ENCODE measurements at places on chromosomes 1 and 21. TPM values are rescaled to one million over a fixed set of nuclear protein-coding genes. Genes with fewer than 3 reads are reported as not detected.

SLC44A3 gene
- 6.4 TPM for polyA plus RNA-seq

NBPF10 gene
- 2.3 TPM for polyA plus RNA-seq

- no peak overlapping the region for H3K4me3 ChIP-seq
- DNase-seq, result no peak
- no peaks in the 10 kb centered on the region for H3K27me3 ChIP-seq
- no peaks in the 10 kb centered on the region for H3K36me3 ChIP-seq
- H3K27ac ChIP-seq, result no peak overlapping the region
Measured at GRCh38 chr1:92820551-92820950, 11.3 kb upstream of the RPL5 start.

- no peak overlapping the region for H3K27ac ChIP-seq
- H3K36me3 ChIP-seq, result no peaks in the 10 kb centered on the region
- no peak for DNase-seq
- H3K4me3 ChIP-seq, result no peak overlapping the region
- H3K4me1 ChIP-seq, result no peaks in the 10 kb centered on the region
Measured at GRCh38 chr1:208923946-208924720, 659.4 kb upstream of the CAMK1G start.

AMY1A gene
- polyA plus RNA-seq, result 1.1 TPM

SH3D21 gene
- 14.9 TPM for polyA plus RNA-seq

- H3K36me3 ChIP-seq, result no peaks in the 10 kb centered on the region
- H3K4me3 ChIP-seq, result peak overlapping the region; percentile 70
- no peaks in the 10 kb centered on the region for H3K27me3 ChIP-seq
Measured at GRCh38 chr1:28518000-28518744, 12.3 kb downstream of the RCC1 start.

DNA sequence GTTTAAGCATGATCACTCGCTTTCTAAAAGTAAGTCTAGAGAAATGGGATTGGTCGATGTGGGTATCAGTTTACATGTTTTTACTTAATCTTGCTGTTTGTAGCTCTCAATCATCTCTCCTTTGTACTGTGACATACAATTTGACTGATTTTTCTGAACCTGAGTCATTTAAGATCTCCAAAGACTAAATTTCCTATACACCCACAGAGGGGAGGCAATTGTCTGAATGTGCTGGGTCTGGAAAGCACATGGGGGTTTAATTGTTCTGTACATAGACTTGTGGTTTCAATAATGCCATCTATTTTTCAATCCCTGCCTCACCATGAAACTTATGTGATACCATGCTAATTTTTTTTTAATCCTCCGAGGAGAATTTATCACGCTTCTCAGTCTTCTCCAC, 65.8 kb downstream of the USP25 start:
- no peaks in the 10 kb centered on the region for H3K4me1 ChIP-seq
- H3K36me3 ChIP-seq, result no peaks in the 10 kb centered on the region
- no peak for DNase-seq
- no peak overlapping the region for H3K27ac ChIP-seq

- peak; percentile 33 for DNase-seq
- no peaks in the 10 kb centered on the region for H3K36me3 ChIP-seq
- peak overlapping the region; percentile 96 for H3K27ac ChIP-seq
- H3K4me3 ChIP-seq, result peak overlapping the region; percentile 66
Measured at GRCh38 chr1:40980453-40981121, 1.1 kb downstream of the CTPS1 start.

- no peaks in the 10 kb centered on the region for H3K4me1 ChIP-seq
- H3K36me3 ChIP-seq, result no peaks in the 10 kb centered on the region
- no peaks in the 10 kb centered on the region for H3K27me3 ChIP-seq
Measured at GRCh38 chr1:34711485-34711884, 43.4 kb upstream of the GJB5 start.

DNA sequence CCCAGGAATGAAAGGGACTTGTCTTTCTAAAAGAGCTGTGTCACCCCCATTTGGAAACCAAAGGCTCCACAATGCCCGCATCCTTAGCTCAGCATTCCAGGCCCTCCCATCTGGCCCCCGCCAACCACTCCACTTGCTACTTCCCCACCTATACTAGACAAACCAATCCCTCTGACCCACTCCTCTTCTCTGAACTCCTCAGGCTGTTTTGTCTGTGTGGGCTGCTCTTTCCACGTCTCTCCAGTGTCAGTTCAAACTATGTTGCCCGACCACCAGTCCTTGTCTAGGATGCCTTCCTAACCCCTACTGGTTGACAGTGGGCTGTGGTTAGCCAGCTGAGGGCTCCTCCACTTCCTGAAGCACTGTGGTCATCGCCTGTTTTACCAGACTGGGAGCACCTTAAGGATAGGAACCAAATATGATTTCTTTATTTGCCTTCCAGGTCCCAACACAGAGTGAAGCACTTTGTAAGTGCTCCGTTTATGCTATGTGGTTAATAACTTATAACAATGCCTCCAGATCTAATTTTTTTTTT, 8.1 kb upstream of the COA7 start:
- H3K4me3 ChIP-seq, result no peak overlapping the region
- no peak for DNase-seq
- H3K27ac ChIP-seq, result no peak overlapping the region
- no peaks in the 10 kb centered on the region for H3K36me3 ChIP-seq
- H3K27me3 ChIP-seq, result no peaks in the 10 kb centered on the region

DNA sequence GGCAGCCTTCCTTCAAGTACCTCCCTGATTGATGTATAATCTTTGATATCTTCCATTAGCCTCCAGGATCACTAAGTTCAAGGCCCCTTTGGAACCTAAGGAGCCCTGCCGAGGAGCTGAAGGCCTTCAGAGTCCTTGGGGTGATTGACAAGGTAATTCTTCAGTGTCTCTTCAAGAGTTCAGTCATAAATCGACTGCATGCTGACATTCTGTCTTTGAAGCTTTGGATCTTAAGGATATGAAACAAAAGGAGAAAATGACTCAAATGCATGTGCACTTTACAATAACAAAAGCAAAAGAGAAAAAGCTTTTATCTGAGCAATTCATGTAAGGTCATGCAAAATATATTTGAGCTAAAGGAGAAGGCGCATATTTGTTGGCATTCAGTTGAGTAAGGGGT, 125.3 kb downstream of the RPS6KC1 start:
- H3K4me1 ChIP-seq, result no peaks in the 10 kb centered on the region
- DNase-seq, result no peak
- no peak overlapping the region for H3K4me3 ChIP-seq
- no peaks in the 10 kb centered on the region for H3K36me3 ChIP-seq

PTPRC gene
- polyA plus RNA-seq, result 10.8 TPM

DNA sequence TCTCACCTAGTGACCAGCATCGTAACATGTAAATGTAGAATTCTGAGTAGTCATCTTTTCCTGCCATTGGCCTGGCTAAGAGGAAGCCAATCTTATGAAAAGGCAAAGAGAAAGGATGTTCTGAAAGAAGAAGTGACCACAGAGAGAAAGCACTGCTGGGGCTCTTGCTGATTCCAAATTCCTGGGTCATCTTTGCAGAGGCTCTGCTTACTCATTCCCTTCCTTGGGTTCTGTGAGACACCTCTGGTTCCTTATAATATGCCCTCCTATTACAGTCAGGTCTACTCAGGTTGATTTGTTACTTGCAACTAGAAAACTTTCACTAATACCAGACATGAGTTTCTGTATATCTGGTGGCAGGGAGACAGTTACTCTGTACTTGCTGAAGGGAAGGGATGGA, 198.8 kb upstream of the C8B start:
- DNase-seq, result no peak
- H3K4me1 ChIP-seq, result no peaks in the 10 kb centered on the region
- no peak overlapping the region for H3K27ac ChIP-seq
- no peaks in the 10 kb centered on the region for H3K27me3 ChIP-seq
- H3K4me3 ChIP-seq, result no peak overlapping the region

- peaks cover 15% of the 10 kb centered on the region for H3K4me1 ChIP-seq
- H3K36me3 ChIP-seq, result no peaks in the 10 kb centered on the region
- H3K4me3 ChIP-seq, result peak overlapping the region; percentile 39
- no peaks in the 10 kb centered on the region for H3K27me3 ChIP-seq
- no peak overlapping the region for H3K27ac ChIP-seq
- DNase-seq, result no peak
Measured at GRCh38 chr1:43935711-43936427, 2.3 kb downstream of the ARTN start.

SH3GLB1 gene
- polyA plus RNA-seq, result 242 TPM

- no peaks in the 10 kb centered on the region for H3K27me3 ChIP-seq
- no peak overlapping the region for H3K27ac ChIP-seq
- no peak for DNase-seq
Measured at GRCh38 chr21:39456665-39457064, 4.9 kb downstream of the SH3BGR start.

MATN1 gene
- 0.32 TPM for polyA plus RNA-seq

KRTAP10-3 gene
- polyA plus RNA-seq, result not detected

E2F2 gene
- 4.8 TPM for polyA plus RNA-seq

DNA sequence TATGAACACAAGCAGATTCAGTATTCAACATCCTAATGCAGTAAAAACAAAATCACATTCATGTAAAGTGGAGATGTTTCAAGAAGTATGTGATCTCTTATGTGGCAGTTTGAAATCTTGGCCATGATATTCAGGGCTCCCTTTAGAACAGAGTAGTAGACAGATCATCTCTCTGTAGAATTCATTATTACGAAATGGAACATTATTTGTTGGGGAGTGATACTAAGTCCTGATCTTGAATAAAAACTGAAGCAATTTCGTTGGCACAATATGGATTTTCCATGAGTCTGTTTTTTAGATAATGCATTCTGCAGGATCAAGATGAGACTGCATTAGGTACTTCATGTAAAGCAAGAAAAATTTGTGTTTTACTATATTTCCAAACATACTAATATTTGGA, 264.4 kb upstream of the NRIP1 start:
- H3K27me3 ChIP-seq, result no peaks in the 10 kb centered on the region
- no peaks in the 10 kb centered on the region for H3K4me1 ChIP-seq
- no peak overlapping the region for H3K4me3 ChIP-seq

NR5A2 gene
- 1.3 TPM for polyA plus RNA-seq

- no peaks in the 10 kb centered on the region for H3K4me1 ChIP-seq
- peak; percentile 22 for DNase-seq
- no peak overlapping the region for H3K4me3 ChIP-seq
- H3K27me3 ChIP-seq, result no peaks in the 10 kb centered on the region
Measured at GRCh38 chr1:168004531-168004930, 67.7 kb upstream of the MPC2 start.

CFAP57 gene
- polyA plus RNA-seq, result 38.7 TPM

DNA sequence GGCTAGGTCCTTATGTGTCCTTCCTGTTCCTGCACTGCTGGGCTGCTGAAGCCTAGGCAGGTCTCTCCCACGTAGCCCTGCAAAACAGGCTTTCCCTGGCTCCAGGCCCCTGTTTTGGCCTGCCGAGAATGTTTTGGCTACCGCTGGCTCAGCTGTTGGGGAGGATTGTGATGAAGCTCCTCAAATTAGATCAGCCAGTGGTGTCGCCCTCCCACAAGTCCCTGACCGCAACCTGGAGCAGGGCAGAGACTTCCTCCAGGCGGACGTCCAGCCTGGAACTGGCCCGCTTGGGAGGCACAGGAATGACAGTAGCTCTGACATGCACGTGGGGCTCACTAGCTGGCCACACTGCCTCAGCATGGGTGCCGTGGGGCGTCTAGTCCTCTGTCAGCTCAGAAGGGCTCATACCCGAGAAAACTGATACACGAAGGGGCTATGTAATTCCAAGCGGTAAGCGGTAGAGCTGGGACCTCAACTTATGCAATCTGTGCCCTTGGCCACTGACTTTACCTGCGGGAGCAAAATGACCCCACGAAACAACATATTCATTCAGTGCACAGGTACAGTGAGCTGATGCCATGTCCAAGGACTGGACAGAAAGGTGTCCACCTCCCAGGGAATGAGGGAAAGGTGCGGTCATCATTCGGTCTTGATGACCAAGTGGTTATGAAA, 26.6 kb downstream of the DHRS3 start:
- no peaks in the 10 kb centered on the region for H3K36me3 ChIP-seq
- peak; percentile 63 for DNase-seq
- no peak overlapping the region for H3K4me3 ChIP-seq

- H3K4me1 ChIP-seq, result peaks cover 24% of the 10 kb centered on the region
- H3K27ac ChIP-seq, result no peak overlapping the region
- no peak overlapping the region for H3K4me3 ChIP-seq
- H3K36me3 ChIP-seq, result no peaks in the 10 kb centered on the region
- DNase-seq, result peak; percentile 13
Measured at GRCh38 chr1:226985839-226986463, 45.9 kb downstream of the COQ8A start.

DNA sequence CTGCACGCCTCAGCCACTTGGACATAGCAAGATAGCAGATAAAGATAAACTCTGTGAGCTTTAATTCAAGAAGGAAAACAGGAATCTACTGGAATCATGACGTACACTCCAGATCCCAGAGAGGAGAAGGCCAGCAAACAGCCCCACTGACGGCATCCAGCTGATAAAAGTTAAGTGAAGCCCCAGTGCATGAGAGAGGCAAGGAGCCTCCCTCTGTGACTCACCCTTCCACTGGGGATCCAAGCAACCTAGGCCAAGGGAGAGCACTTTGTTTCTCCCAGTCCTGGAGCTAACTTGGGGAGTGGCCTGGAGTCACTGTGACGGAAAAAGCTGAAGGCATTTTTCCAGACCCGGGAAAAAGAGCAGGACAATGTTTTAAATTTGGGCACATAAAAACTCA, 270.0 kb downstream of the AKT3 start:
- no peak for DNase-seq
- H3K36me3 ChIP-seq, result no peaks in the 10 kb centered on the region
- no peaks in the 10 kb centered on the region for H3K4me1 ChIP-seq
- H3K4me3 ChIP-seq, result no peak overlapping the region
- no peaks in the 10 kb centered on the region for H3K27me3 ChIP-seq
- H3K27ac ChIP-seq, result no peak overlapping the region

ATP6V1G3 gene
- polyA plus RNA-seq, result not detected

GRCh38 chr1:44907893-44908292, 64.8 kb upstream of the PTCH2 start:
- H3K4me3 ChIP-seq, result no peak overlapping the region
- H3K27me3 ChIP-seq, result no peaks in the 10 kb centered on the region
- peak overlapping the region; percentile 26 for H3K27ac ChIP-seq

- no peaks in the 10 kb centered on the region for H3K27me3 ChIP-seq
- DNase-seq, result no peak
Measured at GRCh38 chr1:3461934-3462275, 7.4 kb downstream of the ARHGEF16 start.

DNA sequence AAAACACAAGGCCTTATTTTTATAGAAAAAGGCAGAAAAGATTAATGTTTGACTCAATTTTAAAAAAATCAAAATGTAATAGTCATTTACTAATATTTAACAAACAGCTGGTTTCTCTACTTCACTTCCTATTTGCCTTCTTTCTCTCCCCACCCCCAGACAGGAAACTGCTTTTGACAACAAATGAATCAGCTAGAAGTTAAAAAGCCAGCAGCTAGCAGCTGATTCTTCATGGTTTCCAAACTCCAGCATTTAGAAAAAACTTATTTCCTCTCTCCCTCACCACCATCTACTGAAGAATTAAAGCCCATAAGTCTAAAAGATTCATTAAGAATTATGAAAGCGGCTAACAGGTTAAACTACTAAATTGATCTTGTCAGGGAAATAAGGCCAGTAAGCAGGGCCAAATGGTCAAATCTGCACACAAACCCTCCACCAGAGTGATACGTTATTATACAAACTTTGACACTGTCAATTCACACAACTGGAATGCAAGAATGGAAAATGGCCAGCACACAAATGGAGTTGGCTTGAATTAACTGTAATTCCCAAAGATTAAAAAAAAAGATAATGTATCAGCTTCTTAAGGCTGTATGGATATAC, 4.0 kb downstream of the WDR26 start:
- no peak for DNase-seq
- no peaks in the 10 kb centered on the region for H3K36me3 ChIP-seq
- H3K27me3 ChIP-seq, result no peaks in the 10 kb centered on the region
- H3K4me1 ChIP-seq, result peaks cover 25% of the 10 kb centered on the region
- no peak overlapping the region for H3K4me3 ChIP-seq

- H3K4me1 ChIP-seq, result no peaks in the 10 kb centered on the region
- peak overlapping the region; percentile 71 for H3K27ac ChIP-seq
- H3K36me3 ChIP-seq, result no peaks in the 10 kb centered on the region
- no peaks in the 10 kb centered on the region for H3K27me3 ChIP-seq
Measured at GRCh38 chr1:28915031-28915895, 894 bp downstream of the EPB41 start.

HSD3B1 gene
- polyA plus RNA-seq, result not detected

ADORA1 gene
- 61.9 TPM for polyA plus RNA-seq

Data from testis (tissue), 5 donors.